Jurkat, Clone E6-1 (cell line): ENCODE measurements at places on chromosomes 5 and 9.

DNA sequence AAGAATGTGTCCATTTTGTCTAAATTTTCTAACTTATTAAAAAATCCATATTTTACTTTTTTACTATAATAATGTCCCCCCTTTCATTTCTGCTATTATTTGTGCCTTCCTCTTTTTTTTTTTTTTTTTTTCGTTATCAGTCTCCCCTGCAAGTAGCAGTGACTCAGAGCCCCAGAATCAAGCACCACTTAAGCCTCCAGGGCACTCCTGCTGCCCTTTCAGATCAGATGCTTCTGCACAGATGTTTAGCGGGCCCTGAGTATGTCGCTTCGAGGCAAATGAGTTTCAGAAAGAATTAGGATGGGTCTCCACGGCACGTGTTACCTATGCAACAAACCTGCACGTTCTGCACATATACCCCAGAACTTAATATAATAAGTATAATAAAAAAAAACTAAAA lies 11.7 kb downstream of the MED7 start:
- no peak for DNase-seq

- no peak for DNase-seq
Measured at GRCh38 chr9:136292591-136293448, 11.1 kb downstream of the CCDC187 start.

GRCh38 chr9:17401858-17402257 lies 177.0 kb upstream of the SH3GL2 start:
- no peak for DNase-seq

DNA sequence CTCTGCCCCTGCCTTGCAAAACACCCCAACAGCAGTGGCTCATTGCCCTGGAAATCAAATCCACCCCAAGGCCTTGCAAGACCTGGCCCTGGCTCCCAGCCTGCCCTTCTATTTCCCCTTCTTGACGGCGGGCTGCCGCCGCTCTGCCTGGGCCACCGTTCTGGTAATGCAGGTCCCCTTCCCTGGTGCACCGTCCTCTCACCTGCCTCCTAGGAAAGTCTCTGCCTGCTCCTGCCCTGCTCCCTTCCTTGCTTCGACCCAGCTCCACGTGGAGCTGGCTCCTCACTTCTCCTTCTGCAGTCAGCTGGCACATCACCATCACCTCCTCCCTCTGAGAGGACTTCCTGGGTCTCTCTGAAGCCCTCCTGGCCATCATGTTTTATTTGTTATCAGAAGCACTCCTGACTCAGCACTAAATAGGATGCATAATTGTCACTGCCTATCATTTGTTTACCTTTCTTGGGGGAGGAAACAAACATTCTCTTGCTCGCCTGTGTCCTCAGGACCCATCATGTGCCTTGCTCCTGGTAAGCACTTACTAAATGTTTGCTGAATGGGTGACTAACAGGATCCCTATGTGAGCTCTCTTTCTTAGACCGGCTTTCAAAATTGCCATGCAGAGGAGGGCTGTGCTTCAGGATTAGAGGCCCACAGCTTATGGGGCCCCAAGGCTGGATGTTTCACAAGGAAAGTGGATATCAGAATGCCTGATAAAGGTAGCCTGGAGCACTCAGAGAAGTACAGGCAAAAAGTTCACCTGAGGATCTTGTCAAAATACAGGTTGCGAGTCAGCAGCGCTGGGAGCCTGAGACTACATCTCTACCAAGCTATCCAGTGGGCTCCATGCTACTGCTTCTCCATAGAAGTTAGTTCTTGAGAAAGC lies 19.6 kb upstream of the C5orf47 start:
- DNase-seq: no peak

DNA sequence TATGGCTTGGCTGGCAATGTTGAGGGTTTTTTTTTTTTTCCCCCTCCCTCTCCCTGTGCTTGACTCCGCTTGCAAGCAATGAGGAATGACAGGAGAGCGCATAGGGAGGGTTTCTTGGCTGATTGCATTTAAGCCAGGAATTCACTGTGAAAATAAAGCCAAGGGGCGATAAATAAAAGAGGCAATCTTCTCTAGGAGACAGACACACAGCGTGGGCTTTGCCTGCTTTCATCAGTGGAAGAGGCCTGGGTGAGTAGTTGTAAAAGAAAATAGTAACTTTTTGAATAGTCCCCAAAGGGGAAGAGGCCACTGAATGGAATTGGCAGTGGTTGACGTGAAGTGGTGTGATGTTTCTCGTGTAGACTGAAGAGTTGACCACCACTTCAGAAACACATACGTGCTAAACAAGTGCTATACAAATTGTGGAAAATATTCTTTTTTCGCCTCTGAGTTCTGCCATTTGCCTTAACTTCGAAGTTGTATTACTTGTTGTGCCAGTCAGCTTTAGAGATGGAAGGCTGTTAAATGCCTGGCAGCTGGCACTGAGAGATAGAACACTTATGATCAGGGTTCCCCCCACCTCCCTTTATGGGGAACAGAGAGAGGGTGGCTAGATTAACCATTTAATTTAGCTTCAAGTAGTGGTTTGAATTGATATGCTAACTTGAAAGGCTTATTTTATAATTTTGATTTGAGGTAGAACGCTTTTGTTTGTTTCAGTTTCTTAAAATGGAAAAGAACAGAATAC lies 3.0 kb downstream of the ZSWIM6 start:
- no peak for DNase-seq

DNA sequence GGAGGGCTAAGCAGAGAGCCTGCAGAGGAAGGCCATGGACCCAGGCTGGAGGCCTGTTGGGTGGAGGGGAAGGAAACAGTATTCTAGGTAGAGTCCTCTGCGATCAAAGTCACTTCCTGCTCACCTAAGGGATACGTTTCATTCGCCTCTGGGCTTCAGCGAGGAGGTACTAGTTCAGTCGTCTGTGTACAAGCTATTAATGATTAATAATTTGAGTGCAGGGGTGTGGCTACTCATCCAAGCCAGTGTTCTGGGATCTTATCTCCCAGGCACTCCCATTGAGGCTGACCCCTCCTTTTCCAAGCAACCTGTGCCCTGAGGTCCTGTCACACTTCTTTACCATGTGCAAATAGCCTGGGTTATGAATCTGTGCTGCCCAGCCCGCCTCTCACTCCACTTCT lies 25.2 kb downstream of the RALGPS1 start:
- DNase-seq: no peak

DNA sequence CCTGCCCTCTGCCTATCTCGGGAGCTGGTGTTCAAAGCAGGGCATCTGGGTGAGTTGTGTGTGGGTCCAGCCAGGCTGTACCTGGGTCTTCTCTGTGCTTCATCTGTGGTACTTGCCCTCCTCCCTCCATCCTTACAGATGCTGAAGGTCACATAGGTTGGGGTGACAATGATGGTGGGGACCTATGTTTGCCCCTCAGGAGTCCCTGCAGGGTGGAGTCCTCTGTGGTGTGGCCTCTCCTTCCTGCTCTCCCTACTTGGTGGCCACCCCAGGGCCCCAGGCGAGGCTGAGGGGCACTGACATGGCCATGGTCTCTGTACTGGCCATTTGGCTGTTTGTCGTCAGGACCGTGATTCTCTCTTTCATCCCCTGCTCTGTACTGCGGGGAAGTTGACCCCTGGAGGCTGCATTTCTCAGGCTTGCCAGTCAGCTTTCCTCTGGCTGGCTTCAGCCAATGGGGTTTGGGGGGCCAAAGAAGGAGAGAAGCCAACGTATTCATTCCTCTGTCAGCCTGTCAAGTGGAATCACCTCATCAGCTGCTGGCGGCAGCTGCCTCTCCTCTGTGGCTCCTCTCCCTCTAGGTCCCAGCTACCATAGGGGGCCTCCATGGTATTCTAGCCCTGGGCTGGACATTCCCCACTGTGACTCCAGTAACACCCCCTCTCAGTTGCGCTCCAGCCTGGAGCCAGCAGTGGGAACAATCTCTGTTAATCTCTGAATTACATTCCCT lies 4.6 kb downstream of the DCANP1 start:
- no peak for DNase-seq

DNA sequence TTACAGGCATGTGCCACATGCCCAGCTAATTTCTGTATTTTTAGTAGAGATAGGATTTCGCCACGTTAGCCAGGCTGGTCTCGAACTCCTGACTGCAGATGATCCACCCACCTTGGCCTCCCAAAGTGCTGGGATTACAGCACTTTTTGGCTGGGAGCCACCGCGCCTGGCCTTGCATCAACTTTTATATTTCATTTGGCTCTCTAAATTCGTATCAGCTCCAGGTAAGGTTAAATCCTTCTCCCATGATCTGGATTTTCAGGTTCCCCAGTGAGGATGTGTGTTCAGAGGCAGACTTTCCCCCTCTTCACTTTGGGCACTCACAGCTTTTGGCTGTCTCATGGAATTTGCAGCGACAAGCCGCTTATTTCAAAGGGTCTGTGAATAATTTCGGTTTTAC lies 16.8 kb upstream of the RNF38 start:
- DNase-seq: no peak

GRCh38 chr9:86281593-86282076 lies 703 bp downstream of the ISCA1 start:
- no peak for DNase-seq

GRCh38 chr5:84437673-84438315 lies 53.1 kb upstream of the EDIL3 start:
- no peak for DNase-seq

- no peak for DNase-seq
Measured at GRCh38 chr5:154740483-154740882, 14.7 kb upstream of the LARP1 start.

- DNase-seq: no peak
Measured at GRCh38 chr5:30103452-30104202, 1089.9 kb upstream of the CDH6 start.

GRCh38 chr9:108567571-108567970 lies 288.2 kb downstream of the ACTL7B start:
- no peak for DNase-seq

DNA sequence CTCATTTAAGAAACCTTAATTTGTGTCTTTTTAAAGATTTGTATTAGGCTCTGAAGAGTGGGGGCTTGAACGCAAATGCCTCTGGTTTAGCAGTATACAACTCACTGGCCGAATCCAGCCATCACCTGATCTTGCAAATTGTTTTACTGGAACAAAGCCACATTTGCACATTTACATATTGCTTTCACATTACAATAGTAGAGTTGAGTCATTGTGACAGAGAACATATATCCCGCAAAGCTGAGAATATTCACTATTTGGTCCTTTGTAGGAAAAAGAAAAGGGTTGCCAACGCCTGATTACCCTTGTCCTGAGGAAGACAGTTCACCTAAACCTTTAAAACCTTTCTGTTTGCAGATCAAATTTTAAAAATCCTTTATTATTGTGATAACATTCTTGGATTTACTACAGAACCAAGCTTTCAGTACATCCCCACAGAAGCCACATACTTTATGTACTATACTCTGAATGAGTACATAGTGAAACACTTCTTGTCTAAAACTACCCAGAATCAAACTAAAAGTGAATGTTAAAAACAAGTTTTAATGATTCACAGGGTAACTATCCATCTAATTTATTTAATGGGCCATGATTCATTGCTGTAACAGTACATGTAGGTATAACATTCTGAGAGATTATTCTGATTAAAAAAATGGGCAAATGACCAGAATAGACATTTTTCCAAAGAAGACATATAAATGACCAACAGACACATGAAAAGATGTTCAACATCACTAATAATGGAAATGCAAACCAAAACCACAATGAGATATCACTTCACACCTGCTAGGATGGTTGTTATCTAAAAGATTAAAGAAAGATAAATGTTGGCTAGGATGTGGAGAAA lies 161.0 kb downstream of the SLC25A46 start:
- DNase-seq: no peak

DNA sequence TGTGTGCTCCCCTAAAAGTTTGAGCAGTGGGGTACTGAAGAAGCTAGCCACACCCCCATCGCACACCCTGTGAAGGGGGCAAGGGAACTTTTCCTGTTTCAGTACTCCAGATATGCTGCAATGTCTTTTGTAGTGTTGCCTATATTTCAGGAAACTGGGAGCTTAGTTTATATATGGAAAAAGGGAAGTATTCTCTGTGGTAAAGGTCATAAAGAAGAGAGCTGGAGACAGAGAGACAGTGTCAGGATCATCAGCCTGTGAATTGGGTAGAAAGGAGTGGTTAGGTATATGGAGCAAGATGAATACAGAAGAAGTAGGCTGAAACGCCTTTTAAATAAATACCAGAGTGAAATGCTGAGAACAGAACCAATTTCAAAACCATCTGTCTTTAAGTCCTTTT lies 82.2 kb upstream of the C9orf72 start:
- DNase-seq: no peak

- no peak for DNase-seq
Measured at GRCh38 chr5:100840789-100841188, 62.3 kb downstream of the ST8SIA4 start.

GRCh38 chr5:34737731-34738130 lies 81.6 kb downstream of the RAI14 start:
- no peak for DNase-seq

GRCh38 chr9:112789891-112790774 lies 39.6 kb downstream of the SNX30 start:
- no peak for DNase-seq

DNA sequence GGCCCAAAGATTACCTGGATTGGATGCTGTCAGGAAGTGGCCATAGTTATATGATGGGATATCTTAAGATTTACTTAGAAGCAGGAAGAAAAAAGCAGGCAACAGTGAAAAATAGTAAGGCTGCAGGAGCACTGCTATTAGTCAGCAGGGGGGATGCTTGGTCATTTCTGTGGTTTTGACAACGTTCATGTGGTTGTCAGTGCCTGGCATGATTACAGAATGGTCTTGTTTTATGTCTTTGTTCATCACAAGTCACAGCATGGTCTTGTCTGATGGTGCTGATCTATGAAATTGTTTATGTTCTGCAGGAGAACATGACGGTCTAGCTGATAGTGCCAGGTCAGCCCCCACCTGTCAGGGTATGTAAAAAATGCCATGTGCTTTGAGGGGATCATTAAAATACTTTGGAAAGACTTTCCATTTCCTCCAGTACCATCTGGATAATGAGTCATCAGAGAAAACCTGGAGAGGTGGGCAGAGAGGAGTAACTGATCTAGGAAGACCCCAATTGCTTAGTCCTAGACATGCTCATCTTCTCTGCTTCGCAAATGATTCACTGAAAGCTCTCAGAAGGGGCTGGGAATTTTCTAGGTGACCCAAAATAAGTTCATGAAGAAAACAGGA lies 48.5 kb downstream of the PLGRKT start:
- no peak for DNase-seq

DNA sequence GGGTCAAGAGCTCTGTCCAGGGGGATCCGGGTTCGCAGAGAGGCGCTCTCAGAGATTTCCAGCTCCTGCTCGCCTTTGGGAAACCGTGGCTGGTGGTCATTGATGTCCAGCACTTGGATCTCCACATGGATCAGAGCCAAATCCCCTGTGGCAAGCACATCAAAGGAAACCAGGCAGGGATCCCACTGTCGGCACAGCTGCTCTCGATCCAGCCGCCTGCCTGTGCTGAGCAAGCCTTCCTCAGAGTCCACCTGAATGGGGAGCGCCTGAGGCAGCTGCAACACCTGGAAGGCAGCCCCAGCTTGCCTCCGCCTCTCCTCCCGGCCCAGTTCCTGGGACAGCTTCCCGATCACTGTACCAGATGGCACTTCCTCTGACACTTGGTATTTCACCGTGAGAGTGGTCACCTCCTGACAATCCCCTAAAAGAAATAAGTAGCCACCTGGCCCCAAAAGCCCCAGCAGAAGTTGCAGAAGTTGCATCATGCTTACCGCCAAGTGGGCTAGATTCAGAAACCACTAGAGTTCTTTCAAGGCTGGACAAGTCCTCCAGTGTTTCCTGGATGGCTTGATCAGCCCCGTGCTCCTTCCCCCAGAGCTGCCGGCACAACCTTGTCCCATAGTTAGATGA lies 520 bp downstream of the PCDH12 start:
- no peak for DNase-seq

GRCh38 chr9:99185934-99186333 lies 35.8 kb downstream of the ALG2 start:
- DNase-seq: no peak

- DNase-seq: no peak
Measured at GRCh38 chr9:76707510-76707909, 56.7 kb upstream of the PCA3 start.

GRCh38 chr5:8136271-8136670 lies 267.3 kb downstream of the MTRR start:
- DNase-seq: no peak
